SHP77 treated with DMSO at 0.1 percent for 48 hours (cell line): ENCODE measurements at places on chromosomes 1 and 21.

GRCh38 chr1:9845914-9846313 lies 22.1 kb upstream of the CLSTN1 start:
- DNase-seq = no peak

GRCh38 chr1:198165927-198166647 lies 9.3 kb downstream of the NEK7 start:
- no peak for DNase-seq

GRCh38 chr1:110673197-110673701 lies 1.5 kb downstream of the KCNA3 start:
- no peak for DNase-seq

GRCh38 chr1:93783876-93784275 lies 95.1 kb downstream of the DNTTIP2 start:
- DNase-seq = no peak

- DNase-seq = no peak
Observed at GRCh38 chr1:63448731-63449246, 74.2 kb downstream of the ITGB3BP start.

- no peak for DNase-seq
Observed at GRCh38 chr1:60841116-60842046, 241.0 kb upstream of the NFIA start.

DNA sequence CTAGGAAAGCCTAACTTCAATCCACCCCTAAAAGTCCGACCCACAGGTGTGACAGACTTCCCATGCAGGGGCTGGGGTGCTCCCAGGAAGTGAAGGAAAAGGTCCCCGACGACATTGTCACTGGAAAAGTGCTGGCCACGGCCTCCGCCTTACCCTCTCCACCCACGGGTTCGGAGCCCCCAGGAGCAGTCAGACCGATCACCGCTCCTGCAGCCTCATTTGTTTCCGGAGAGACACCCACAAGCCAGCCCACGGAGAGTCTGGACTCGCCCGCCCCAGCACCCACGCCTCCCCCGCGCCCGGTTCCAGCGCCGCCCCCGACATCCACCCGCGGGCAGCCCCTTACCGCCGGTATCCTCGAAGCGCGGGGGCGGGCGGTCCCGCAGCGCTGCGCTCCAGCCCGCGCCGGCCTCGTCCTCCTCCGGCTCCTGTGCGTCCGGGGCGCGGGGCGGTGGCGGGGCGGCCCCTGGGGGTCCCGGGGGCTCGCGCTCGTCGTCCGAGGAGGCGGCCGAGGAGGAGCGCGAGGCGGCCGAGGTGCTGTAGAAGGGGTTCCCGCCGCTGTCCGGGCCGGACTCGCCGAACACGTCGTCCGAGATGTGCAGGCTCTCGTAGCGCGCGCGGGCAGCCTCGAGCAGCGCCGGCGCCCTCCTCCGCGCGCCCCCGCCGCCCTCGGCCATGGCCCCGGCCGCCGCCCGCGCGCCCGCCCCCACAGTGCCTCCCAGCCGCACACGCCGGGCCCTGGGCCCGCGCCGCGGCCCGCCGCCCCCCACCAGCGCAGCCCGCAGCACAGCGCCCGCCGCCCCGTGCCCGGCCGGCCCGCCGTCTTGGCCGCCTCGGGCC lies 660 bp downstream of the PGBD5 start:
- DNase-seq = no peak

GRCh38 chr1:225467193-225468020 lies 39.6 kb upstream of the LBR start:
- peak; percentile 72 for DNase-seq

DNA sequence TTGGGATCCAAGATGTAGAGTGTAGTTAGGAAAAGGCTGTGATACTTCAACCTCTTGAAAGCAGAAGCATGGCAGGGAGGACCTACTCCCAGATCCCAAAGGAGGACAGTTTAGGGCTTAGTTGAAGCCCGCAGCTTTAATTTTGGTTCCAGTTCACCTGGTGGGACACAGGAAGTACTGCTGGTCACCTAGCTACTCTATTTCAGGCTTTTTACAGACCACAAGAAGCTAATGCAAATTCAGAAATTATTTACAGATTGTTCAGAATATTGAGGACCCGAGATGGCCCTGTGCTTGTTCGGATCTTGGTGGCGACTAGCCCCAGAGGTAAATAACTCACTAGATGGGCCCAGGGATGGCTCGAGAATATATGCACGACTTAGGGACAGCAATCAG lies 6.4 kb upstream of the SMCP start:
- no peak for DNase-seq

DNA sequence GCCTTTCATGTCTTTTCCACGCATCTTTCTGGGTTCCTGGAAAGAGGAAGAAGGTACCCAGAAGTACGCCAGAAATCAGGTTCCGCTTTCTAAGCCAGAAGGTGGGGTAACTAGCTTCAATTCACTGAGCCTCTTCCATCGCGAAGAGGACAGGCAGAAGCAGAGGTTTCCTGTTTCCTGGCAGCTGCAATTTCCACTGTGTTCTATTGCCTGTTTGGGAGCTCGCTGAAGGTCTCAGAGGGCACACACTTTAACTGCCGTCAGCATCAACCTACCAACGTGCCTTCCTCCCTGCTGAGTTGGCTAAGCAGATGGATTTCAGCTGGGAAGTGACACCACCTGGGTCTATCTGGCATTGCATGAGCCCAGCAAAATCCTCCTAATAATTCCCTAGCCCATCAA lies 10.0 kb downstream of the NCF2 start:
- peak; percentile 38 for DNase-seq

DNA sequence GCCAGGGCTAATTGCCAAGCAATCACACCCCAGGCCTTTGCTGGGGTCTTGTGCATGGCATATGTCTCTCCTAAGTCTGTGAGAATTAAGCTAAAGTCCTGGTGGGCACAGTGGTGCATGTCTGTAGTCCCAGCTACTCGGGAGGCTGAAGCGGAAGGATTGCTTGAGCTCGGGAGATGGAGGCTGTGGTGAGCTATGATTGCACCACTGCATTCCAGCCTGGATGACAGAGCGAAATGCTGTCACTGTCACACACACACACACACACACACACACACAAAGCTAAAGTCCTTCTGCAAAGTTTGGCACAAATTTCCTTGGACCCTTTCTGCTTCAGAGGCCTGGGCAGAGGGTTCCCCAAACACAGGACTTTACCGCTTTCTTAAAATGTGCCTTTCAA lies 31.3 kb upstream of the DNAJC11 start:
- DNase-seq = no peak

DNA sequence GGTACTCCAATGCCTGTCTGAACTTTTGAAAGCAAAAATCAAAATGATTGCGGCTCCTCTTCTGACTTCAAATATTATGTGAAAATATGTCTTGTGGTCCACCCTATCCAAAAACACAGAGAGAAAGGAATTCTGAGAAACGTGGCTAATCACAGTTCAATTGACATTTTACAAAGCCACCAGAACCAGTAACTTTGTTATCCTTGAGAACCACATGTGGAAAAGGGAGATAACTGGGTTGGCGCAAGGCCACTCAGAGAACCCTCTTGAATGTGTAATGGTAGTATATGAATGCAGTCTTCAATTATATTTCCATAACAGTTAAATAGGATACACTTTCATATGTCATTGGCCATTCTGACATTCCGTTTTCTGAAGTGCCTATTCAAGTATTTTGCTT lies 1030.0 kb upstream of the TMPRSS15 start:
- DNase-seq = no peak

DNA sequence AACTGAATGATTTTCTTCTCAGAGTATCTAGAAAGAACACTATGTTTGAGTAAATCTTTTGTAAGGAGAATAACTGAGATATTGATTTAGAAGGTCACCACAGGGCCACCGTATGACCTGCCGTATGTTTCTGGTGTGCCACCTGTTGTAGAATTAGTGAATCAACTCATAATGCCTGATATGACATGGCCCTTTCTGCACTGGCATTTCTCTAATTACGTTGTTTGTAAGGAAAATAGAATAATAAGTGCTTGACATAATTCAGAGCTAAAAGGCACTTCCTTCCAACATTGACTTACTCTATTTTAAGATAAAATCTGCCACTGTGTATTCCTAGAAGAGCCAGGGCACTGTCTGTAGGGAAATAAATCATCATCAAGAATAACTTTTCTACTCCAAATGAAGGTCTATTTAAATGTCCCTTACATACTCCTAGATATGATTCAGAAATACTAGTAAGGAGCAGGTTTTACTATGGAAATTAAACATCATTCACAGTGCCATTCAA lies 101.7 kb downstream of the PHTF1 start:
- no peak for DNase-seq

DNA sequence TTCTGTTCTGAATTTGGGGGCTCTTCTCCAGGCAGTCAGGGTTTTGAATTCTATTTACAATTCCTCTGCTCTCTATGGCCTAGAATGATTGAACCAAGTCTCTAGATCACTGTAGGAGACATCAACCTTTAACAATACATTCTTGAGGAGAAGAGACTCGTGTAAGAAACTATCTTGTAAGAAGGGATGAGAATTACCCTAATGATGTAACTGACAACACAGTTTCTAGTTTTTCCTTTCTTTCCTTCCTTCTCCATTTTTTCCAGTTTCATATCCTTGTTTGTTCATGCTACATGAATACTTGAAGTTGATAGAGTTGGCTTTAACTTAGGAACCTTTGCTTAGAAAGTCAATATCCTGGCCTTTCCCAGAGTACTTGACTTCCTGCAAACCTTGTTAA lies 1.3 kb upstream of the ATP1A1 start:
- DNase-seq = no peak

GRCh38 chr21:41175080-41175479 lies 7.1 kb downstream of the BACE2 start:
- DNase-seq = no peak

GRCh38 chr1:5649795-5650194 lies 342.4 kb downstream of the NPHP4 start:
- no peak for DNase-seq

- no peak for DNase-seq
Observed at GRCh38 chr1:115274467-115274866, 63.6 kb downstream of the NGF start.

- DNase-seq = no peak
Observed at GRCh38 chr1:46166521-46167462, 8.1 kb upstream of the TSPAN1 start.

DNA sequence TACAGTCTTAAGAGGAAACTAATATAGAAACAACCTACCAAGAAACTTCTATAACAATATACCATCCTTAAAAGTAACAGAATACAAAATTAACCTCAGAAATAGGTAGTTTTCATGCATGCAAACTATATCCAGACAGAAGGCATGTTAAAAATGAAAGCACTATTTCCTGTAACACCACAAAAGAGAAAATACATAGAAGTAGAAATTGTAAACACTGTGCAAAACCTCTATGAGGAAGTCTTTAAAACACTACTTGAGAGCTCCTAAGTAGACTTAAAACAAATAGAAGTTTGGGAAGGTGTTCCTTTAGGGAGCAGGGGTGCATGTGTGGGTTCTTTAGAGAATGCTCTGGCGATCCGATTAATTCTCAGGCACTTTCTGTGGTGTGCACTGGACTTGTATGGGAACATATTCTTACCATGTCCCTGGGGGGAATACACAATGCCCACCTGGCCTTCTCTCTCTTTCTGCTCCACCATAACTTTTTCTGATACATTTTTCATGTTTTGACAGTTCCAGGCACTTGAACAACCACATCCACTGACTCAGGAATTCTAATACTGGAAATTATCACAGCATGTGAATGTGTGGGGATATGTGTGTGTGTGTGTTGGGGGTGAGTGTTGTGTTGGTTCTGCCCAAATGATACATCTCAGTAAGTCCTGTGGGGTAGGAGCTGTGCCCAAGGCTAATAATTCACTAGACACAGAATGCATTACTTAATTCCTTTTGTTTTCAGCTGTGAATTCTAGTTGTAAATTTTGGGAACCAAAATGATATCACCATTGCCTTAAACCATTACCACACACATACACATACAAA lies 866.3 kb upstream of the B3GALT2 start:
- no peak for DNase-seq

DNA sequence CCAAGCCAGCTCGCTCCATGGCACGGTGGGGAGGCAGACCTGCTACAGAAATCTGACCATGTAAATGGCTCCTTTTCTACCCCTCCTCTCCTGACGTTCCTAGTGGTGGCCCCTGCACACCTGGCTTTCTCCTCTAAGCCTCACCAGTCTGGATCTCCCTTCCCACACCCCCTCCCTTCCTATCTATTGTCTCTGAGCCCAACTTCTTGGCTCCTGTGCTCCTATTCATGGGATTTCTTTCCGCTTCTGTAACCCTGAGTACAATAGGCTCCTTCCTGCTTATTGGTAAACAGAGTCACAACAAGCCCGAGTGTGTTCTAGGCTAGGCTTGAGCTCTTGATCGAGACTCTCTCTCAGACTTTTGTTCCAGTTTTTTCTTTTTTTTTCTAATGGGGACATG lies 17.6 kb downstream of the OPTC start:
- no peak for DNase-seq
